ENCODE measurements at places on chromosomes 12 and 14.
A peak's percentile ranks its signal among the peaks of the same experiment; 100 is the strongest.

DNA sequence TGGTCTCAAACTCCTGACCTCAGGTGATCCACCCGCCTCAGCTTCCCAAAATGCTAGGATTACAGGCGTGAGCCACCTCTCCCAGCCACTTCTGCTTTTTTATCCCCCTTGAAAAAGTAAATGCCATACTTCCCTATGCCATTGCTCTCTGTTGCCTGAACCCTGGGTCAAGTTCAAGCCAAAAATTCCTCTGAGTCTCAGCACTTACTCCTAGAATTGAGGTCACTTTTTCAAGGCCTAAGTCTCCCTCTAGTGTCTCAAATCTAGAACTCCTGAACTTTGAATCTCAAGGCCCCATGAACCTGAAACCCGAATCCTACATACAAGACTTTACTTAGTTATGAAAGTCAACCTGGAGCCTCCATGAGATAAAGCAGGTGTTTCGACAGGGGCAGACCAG is 1.4 kb upstream of the APOBEC1 start:
- peak; percentile 58 for DNase-seq

GRCh38 chr14:97021001-97021400 is 223.8 kb downstream of the VRK1 start:
- DNase-seq, result peak; percentile 72

DNA sequence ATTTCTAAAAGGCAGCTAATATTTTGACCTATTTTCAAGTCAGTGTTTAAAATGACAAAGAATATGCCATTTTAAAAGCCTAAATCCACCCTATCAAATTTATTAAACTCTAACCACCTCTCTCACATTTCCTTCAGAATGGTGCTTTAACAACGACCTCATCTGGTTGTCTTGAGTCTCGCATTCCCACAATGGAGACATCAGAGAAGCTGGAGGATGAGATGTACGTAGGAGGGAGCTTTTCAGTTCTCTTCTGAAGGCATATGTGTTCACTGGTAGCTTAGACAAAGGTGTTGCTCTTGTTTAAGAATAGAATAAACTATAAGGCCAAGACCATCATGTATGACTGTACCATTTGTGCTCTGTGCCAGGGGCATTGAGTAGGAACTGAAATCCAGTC is 82.9 kb downstream of the BCL2L14 start:
- no peak for DNase-seq

GRCh38 chr12:82625523-82625922 is 61.2 kb upstream of the TMTC2 start:
- DNase-seq, result no peak

- no peak for DNase-seq
These were observed 15.3 kb upstream of the CNOT2 start for GRCh38 chr12:70227911-70228310.

DNA sequence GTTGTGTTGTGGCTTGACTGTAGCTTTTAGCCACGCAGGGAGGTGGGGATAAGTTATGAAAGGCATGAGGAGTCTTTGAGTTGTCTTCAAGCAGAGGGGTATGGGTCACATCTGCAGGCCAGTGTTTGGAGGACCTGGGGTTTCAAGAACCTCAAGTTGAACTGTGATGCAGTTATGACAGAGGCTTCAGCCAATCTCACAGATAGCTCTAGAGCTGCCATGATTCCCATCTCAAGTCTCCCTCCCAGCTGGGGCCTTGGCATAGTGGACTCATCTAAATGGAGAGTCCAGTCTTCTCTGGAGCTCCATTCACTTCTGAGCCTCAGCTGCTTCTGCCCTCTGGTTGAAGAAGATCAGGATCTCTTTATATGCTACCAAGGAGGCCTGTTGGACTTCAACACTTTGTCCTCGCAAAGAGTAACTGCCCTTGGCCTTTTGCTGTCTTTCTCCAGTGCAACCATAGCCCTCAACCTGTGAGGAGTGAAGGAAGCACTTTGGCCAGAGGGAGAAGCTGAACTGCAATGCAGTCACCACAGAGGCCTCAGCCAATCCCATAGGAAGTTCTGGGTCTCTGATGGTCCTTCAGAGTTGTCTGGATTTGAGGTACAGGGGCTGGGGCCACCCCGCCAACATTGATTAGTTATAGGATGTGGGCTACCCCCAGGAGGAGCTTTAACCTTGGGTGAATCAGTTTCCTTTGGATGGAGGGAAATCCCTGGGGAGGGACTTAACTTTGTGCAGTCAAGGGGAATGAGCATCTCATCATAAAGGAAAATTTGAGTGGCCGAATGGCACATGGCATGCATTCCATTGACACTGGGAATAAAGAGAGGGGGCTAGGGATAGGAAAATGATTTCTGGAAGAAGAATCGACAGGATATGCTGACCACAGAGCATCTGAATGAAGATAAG is 230.5 kb downstream of the PCNX1 start:
- no peak for DNase-seq
